ENCODE measurements at places on chromosomes 4 and X.

- no peak for DNase-seq
These were observed 33.1 kb upstream of the ANXA10 start for GRCh38 chr4:168059251-168059650.

GRCh38 chr4:17636341-17636695, 21.9 kb downstream of the MED28 start:
- DNase-seq = peak; percentile 42

DNA sequence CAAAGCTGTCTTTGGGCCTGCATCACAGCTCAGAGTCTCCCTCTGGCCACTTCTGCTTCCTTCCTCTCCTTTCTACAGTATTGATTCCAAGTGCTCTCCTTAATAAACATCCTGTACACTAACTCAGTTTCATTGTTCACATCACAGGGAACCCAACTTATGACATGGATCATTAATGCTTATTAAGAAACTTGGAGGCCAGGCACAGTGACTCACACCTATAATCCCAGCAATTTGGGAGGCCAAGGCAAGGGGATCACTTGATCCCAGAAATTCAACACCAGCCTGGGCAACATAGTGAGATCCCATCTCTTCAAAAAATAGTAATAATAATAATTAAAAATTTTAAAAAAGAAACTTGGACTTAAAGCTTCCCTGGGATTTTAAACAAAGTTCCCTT, 89.2 kb upstream of the EFHC2 start:
- no peak for DNase-seq

GRCh38 chr4:145976680-145977079, 38.1 kb upstream of the ZNF827 start:
- no peak for DNase-seq

DNA sequence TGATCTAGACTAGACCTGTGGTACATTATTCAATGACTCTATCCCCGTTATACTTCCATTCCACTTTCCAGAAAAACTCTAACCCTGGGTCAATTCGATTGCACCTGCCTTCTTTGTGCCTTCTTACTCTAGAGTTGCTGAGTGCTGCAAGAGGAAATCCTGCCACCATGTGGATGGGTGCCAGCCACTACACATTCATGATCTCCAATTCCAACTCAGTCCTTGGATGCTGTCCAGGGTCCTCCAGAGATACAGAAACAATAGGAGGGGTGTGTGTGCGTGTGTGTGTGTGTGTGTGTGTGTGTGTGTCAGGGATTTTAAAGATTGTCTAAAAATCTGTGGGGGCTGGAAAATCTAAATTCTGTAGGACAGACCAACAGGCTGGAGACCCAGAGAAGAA, 42.9 kb upstream of the INTS6L start:
- peak; percentile 47 for DNase-seq

DNA sequence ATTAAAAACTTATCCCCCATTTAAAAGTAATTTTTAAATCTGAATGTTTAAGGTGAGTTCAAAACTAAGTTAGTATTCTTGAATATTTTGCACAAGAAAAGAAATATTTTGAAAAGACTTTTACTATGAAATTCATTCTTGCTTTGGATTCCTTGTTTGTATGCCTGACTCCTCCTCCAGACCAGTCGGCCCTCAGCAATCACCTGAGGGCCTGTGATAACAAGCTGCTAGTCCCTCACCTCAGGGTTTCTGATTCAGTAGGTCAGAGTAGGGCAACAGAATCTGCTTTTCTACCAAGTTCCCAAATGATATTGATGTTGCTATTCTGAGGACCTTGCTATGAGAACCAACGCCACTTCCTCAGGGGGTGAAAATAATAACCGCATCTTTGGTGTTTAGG, 154.7 kb downstream of the CDS1 start:
- DNase-seq = no peak

All from amygdala (tissue), 56 donors.